ENCODE measurements at places on chromosomes 12 and 14. TPM values are rescaled to one million over a fixed set of nuclear protein-coding genes. Genes with fewer than 3 reads are reported as not detected.

The PZP gene
- 0.67 TPM for total RNA-seq

The WNT1 gene
- not detected for total RNA-seq

The KLHDC1 gene
- 7.6 TPM for total RNA-seq

The MON2 gene
- 58.2 TPM for total RNA-seq

The TAS2R9 gene
- not detected for total RNA-seq

- H3K36me3 ChIP-seq = no peaks in the 10 kb centered on the region
- no peak overlapping the region for H3K4me3 ChIP-seq
- H3K27ac ChIP-seq = no peak overlapping the region
- no peaks in the 10 kb centered on the region for H3K4me1 ChIP-seq
Measured at GRCh38 chr14:100655741-100656085, 68.5 kb upstream of the BEGAIN start.

DNA sequence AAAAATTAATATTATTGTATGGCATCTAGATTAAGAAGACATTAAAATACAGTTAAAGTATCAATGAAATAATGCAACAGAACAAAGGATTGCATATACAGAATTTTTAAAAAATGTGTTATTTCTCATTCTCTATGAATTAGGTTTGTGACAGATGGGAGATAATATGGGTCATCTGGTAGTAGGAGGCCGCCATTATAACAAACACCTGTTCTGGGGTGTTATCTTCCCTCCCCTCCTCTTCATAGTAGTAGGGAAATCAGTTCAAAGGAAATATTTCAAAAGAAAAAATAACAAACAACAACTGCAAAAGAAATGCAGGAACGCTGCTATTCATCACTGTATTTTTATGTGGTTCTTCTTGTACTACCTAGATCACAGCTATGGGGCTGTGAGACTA is 187.0 kb upstream of the ATP2B1 start:
- no peak for DNase-seq
- H3K4me1 ChIP-seq = no peaks in the 10 kb centered on the region
- no peak overlapping the region for H3K4me3 ChIP-seq
- no peaks in the 10 kb centered on the region for H3K36me3 ChIP-seq
- no peak overlapping the region for H3K27ac ChIP-seq

DNA sequence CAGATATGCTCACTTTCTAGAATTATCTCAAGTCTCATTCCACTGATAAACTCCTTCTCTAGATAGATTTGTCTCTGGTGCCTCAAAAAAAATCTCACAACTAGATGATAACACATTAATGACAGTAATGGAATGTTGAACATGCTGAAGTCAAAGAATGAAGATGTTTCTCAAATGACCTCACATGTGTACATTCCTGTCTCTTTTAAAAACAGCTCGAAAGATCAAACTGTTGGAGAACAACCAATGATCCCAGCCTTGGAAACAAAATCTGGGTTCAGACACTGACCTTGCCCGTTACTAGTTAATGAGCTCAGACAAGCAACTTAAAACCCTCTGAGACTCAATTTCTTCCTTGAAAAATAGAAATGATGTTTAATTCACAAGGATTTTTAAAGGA is 44.7 kb upstream of the KCNJ8 start:
- no peaks in the 10 kb centered on the region for H3K27me3 ChIP-seq
- no peak overlapping the region for H3K4me3 ChIP-seq
- no peak for DNase-seq
- H3K27ac ChIP-seq = no peak overlapping the region
- H3K4me1 ChIP-seq = peaks cover 9% of the 10 kb centered on the region
- H3K36me3 ChIP-seq = no peaks in the 10 kb centered on the region

DNA sequence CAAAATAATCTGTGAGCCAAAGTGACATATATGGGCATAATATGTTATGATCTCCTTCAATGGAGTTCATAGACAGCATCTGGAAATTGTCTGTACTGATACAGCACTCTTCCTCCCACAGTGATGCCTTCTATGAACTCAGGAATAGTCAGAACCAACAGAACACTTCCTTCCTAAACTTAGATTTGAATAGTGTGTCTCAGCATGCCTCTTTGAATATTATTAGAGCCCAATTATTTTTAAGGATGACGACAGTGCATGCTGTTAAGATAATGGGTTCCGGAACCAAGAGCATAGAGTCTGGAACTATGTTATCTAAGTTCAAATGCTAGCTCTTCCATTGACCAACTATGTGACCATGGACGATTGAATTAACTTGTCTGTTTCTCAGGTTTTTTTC is 386.6 kb upstream of the PRICKLE1 start:
- H3K36me3 ChIP-seq = no peaks in the 10 kb centered on the region
- no peaks in the 10 kb centered on the region for H3K4me1 ChIP-seq
- no peak overlapping the region for H3K27ac ChIP-seq
- H3K4me3 ChIP-seq = no peak overlapping the region

DNA sequence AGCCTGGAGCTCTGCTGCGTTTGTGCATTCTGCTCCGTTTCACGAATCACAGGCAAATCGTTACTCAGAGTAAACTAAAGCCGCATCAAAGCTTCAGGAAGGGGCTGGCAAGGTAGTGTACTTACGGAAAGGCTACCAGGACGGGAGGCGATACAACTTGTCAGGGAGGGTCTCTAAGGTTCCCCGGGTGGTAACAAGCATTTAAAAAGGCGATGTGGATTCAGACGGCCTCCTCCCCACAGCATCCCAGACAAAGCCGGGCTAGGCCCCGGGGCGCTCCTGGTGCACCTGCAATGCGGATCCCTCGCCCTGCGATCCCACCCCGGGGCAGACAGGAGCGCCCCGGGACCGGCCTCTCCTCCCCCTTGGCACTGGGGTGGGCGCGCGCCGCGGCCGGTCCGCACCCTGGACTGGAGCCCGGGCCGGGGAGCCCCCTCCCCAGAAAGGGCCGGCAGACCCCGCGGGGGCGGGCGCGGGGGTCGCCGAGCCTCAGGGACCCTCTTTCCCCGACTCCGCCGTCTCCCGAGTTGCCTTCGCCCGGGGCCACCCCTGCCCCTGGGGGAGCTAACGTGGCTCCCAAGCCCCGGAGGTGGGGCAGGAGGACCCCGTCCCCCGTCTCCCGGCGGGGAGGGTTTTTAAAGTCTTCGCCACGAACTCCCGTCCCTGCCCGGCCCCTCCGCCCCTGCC is 718 bp downstream of the CCDC92 start:
- peak; percentile 77 for DNase-seq
- peak overlapping the region; percentile 78 for H3K4me3 ChIP-seq
- peaks cover 30% of the 10 kb centered on the region for H3K4me1 ChIP-seq
- H3K36me3 ChIP-seq = peaks cover 8% of the 10 kb centered on the region
- no peaks in the 10 kb centered on the region for H3K27me3 ChIP-seq
- peak overlapping the region; percentile 93 for H3K27ac ChIP-seq

GRCh38 chr12:70837026-70837425 is 83.5 kb downstream of the PTPRR start:
- no peak overlapping the region for H3K27ac ChIP-seq
- no peak for DNase-seq
- no peak overlapping the region for H3K4me3 ChIP-seq
- no peaks in the 10 kb centered on the region for H3K4me1 ChIP-seq
- no peaks in the 10 kb centered on the region for H3K27me3 ChIP-seq

DNA sequence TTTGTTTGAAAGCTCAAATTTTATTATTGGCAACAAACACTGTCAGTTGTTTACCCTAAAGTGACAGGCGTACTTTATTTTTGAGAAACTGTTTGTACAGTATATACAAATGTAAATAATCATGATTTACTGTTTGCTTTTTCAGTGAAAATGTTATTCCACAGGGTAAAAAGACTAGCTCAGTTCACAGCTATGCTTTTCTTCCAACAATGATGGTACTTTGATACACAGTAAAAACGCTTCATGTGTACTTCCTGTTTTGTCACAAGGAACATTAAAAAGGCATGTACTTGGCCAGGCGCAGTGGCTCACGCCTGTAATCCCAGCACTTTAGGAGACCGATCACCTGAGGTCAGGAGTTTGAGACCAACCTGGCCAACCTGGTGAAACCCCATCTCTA is 53.7 kb downstream of the MON2 start:
- H3K27ac ChIP-seq = no peak overlapping the region
- H3K36me3 ChIP-seq = peaks cover 11% of the 10 kb centered on the region
- H3K4me1 ChIP-seq = no peaks in the 10 kb centered on the region
- no peak for DNase-seq
- no peak overlapping the region for H3K4me3 ChIP-seq

DNA sequence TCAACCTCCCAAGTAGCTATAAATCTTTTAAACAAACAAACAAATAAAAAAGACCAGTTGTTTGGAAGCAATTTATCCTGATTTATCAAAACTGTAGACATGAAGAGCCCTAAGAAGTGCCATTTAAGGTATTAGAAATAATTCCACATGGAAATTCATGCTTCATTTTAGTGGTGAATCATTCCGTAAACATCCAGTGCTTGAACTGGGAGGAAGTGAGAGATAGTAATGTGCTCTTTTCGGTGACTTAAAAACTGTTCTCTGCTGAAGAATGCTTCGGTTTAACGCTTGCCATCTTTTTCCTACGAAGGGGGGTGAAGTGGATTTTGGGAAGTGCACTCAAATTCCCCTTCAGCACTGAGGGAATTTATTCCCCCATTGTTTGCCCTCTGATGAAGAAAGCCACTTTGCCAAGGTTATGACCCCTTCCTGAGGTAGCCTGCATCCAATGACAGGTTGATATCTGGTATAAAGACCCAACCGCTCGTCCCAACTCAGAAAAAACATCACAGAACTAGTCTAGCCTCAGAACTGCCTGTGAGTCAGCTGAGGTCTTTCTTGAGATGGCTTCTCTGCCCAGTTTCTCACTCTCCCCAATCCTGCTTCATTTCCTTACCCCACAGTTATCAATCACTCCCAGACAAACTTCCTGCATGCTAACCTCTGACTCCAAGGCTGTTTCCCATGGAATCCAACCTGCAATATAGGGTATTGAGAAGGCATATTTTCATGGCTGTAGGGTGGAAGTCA is 244.1 kb downstream of the AEBP2 start:
- H3K36me3 ChIP-seq = no peaks in the 10 kb centered on the region
- no peaks in the 10 kb centered on the region for H3K27me3 ChIP-seq
- H3K4me1 ChIP-seq = no peaks in the 10 kb centered on the region
- no peak overlapping the region for H3K4me3 ChIP-seq

GRCh38 chr12:14545144-14546124 is 22.2 kb downstream of the PLBD1 start:
- no peak overlapping the region for H3K27ac ChIP-seq
- no peaks in the 10 kb centered on the region for H3K36me3 ChIP-seq
- H3K4me1 ChIP-seq = no peaks in the 10 kb centered on the region
- no peaks in the 10 kb centered on the region for H3K27me3 ChIP-seq

GRCh38 chr12:108253540-108253939 is 85.6 kb downstream of the CMKLR1 start:
- H3K27ac ChIP-seq = no peak overlapping the region
- no peak overlapping the region for H3K4me3 ChIP-seq
- DNase-seq = no peak
- H3K36me3 ChIP-seq = no peaks in the 10 kb centered on the region

All from upper lobe of right lung (tissue), 1 donor.